ENCODE measurements at places on chromosomes 4 and X. TPM values are rescaled to one million over a fixed set of nuclear protein-coding genes. Genes with fewer than 3 reads are reported as not detected.

- DNase-seq: no peak
Measured at GRCh38 chrX:155046129-155046810, 19.6 kb downstream of the FUNDC2 start.

- no peak for DNase-seq
Measured at GRCh38 chr4:87732033-87732765, 67.2 kb upstream of the IBSP start.

- no peak for DNase-seq
Measured at GRCh38 chr4:86484241-86484640, 109.9 kb upstream of the PTPN13 start.

DNA sequence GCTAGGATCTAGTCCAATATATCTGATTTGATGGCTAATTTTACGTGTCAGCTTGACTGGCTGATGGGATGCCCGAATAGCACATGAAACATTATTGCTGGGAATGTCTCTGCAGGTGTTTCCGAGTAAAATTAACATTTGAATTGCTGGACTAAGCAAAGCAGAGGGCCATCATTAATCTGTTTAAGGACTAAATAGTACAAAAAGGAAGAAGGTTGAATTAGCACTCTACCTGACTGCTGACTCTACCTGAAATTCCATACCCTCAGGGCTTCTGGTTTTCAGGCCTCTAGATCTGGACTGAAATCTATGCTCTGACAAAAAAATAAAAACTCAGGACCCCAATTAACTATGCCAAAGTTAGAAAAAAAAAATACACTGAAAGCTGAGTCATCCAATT is 1021.9 kb downstream of the FAM133A start:
- DNase-seq: no peak

DNA sequence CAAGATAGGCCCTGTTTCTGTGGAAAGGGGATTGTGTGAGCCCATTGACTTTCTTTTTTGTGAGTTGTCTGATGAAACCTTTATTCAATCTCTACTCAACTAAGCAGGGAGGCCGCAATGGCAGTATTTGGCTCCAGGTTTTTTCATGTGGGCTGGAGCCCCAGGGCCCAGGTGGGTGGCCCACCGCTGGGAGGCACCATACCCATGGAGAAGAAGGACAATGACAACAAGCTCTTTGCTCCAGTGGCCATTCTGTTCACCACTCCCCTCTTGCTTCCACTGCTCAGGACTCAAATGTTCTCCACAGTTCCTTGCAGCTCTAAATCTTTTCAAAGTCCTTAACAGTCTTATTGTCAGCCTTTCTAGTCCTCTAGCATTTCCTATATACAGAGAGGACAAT is 54.1 kb downstream of the HOPX start:
- DNase-seq: no peak

- DNase-seq: no peak
Measured at GRCh38 chrX:12245650-12246645, 107.7 kb downstream of the FRMPD4 start.

- no peak for DNase-seq
Measured at GRCh38 chr4:43369036-43369594, 476.6 kb downstream of the GRXCR1 start.

- no peak for DNase-seq
Measured at GRCh38 chr4:79502081-79502480, 94.1 kb upstream of the GK2 start.

- no peak for DNase-seq
Measured at GRCh38 chr4:38667085-38667893, 3.3 kb downstream of the KLF3 start.

DNA sequence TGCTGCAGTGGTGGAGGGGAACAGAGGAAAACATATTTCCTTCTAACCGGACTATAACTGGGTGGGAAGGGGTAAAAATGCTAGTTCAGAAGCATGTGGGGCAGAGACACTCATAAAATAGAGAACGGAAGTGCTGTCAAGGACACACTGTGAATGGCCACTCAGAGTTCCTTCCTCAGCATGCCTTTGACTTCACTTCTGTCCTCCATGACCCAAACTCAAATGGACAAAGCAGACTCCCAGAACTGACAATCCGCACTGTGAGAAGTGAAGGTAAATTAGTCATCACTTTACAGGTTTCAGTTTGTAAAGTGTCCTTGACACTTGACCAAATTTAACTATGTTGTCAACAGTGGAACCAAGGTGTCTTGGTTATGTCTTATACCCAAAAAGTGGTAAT is 30.2 kb upstream of the ELF2 start:
- no peak for DNase-seq

- no peak for DNase-seq
Measured at GRCh38 chr4:68921051-68921450, 30.6 kb downstream of the UGT2A3 start.

DNA sequence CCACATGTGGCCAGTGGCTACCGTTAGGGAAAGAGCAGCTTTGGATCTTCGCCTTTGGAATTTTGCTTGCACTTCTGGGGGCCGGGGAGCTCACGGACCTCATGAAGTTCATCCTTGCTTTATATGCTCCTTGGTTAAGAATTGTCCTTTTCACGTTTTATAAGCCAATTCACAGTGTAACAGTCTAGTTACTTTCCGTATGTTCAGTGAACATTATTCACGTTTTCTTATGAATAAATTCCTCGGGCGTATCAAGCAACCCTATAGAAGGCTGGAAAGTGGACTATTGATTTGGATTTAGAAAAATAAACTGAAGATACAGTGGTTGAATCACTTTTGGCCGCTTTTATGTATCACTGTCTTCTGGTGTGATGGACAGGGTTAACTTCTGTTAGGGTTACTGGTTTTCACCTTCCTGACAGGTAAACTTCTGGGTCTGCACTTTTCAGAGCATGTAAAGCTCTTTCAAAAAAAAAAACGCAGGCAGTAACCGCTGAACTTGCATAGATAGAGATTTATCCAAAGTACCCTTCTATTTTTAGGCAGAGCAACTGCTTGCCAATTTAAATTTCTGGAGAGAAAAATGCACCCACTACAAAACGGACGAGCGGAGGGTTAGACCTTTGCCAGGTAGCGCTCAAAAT is 569 bp upstream of the PDLIM5 start:
- DNase-seq: no peak

GRCh38 chr4:101458914-101459313 is 111.6 kb upstream of the PPP3CA start:
- DNase-seq: no peak

GRCh38 chrX:13473442-13474163 is 95.8 kb upstream of the EGFL6 start:
- DNase-seq: no peak

Gene GLRA3
- 0.03 TPM for total RNA-seq

Gene PRR32
- total RNA-seq: not detected

Gene MAGEE2
- 0.29 TPM for total RNA-seq

Gene CFI
- total RNA-seq: 66.8 TPM

Gene PRSS12
- 4.0 TPM for total RNA-seq

Gene KCND1
- total RNA-seq: 2.3 TPM

Gene CFAP299
- total RNA-seq: 1.3 TPM

Gene MMRN1
- total RNA-seq: 62.1 TPM

Gene EOLA2
- 22.6 TPM for total RNA-seq
